ENCODE measurements at places on chromosomes 5 and 9.

GRCh38 chr5:167348980-167349379 lies 942.5 kb upstream of the WWC1 start:
- no peak for DNase-seq

GRCh38 chr9:33466565-33467495 lies 6.9 kb downstream of the NOL6 start:
- DNase-seq = no peak

DNA sequence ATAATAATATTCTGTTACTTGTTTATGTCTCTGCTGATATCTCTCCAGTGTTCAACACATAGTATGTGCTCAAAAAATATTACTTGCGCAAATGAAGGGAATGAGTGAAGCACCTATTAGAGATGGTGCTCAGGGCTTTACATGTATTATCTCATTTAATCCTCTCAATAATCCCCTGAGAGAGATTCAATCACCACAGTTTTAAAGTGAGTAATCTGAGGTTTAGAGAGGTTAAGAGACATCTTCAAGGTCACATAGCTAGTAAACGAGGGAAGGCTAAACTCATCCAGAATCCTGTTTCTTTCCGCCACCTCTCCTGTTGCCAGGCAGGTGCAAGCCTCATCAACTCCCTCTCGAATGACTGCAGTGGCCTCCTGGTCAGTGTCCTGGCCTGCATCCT lies 82.0 kb downstream of the UGCG start:
- DNase-seq = no peak

GRCh38 chr5:142931896-142932686 lies 161.9 kb downstream of the ARHGAP26 start:
- no peak for DNase-seq

DNA sequence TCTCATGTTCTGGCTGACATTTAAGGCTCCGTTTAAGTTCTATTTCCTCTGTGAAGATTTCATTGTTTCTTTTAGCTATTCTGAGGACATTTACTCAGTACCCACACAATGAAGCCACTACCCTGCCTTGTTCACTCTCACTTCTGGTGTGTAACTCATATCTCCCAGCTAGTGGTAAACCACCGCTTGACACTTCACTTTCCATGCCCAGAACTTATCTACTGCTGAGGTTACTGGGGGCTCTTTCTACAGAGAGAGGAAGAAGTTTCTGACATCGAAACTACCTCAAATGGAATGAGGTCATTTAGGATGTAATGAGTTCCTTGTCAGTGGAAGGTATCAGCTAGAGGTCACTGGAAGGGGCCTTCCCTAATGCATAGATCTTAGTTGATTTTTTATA lies 501.5 kb downstream of the DMAC1 start:
- DNase-seq = no peak

DNA sequence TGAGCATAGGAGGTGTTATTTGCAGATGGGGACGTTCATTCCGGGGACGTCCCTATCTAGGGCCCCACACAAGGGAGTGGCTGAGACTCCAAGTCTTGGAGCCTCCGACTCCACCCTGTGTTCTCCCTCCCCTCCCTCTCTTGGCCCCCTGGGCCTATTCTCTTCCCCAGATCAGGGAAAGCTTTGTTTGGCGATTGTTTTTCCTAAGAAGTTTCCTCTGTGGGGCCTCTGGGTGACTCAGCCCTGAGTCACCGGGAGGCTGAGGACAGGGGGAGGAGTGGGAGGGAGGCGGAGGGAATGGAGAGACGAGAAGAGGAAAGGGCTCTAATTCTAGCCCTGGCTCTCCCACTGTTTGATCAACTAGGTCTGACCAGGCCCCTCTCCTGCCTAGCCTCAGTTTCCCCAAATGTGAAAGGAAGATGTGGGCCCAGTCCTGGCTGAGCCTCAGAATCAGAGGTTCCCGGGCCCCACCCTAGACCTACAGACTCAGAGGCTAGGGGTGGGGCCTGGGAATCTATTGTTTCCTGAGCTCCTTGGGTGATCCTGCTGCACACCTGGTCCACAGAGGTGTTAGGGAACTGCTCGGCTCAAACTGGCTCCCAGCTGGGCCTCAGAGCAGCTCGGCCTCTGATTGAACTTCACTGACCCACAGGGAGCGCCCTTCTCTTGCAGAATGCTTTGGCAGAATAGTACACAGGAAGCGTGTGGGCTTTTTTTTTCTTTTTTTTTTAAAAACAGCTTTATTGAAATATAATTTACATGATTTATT lies 19.2 kb downstream of the GSN start:
- DNase-seq = peak; percentile 82

DNA sequence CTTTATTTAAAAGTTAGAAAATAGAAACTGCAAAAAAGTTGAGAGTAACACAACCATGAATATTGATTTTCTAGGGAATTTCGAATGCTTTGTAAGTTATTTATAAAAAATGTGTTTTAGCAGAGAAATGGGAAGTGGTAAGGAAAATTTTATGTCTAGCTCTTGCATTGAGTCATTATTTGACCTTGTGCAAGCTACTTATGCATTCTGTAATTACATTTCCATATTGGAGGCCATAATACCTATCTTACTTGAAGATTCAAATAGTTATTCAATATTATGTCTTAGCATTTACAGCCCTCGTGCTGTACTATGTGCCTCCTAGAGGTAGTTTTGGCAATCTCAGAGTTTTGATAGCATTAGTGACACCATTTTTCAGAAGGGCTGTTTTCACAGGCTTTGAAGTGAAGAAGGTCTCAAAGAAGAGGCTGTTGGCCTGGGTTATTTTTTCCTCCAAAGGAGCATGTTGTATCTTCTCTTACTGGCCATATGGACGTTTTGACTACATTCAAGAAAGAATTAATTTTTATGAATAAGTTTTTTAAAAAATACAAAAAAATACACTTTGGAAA lies 7.4 kb upstream of the DAP start:
- DNase-seq = no peak

DNA sequence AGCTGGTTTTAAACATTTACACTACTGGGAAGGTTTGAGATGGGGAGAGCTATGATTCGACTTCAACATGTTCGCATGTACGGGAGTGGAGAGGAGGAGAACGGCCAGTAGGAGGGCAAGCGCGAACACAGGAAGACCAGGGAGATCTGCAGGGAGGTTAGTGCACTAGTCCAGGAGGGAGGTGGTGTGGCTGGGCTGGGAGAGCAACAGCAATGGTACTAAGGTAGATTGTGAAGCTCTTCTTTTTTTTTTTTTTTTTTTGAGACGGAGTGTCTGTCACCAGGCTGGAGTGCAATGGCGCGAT lies 16.6 kb downstream of the IER5L start:
- DNase-seq = no peak

DNA sequence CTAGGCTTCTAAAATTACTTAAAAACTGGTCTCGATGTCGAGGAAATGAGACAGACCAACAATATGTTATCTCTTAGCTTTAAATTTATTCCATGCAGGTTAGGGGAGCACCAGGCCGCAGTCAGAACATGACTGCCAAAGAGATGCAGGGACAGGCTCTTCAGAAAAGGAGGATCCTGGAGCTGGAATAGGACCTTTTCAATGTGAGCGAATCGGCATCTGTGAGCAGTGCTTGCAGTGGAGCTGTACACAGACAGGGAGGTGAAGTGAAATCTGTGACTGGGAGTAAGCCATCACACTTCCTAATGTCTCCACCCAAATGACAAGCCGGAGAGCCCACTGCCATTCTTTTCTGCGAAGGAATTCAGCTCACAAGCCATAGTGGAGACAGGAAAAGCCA lies 78.2 kb downstream of the EFNA5 start:
- no peak for DNase-seq

- no peak for DNase-seq
These were observed 13.0 kb downstream of the DNAJC18 start for GRCh38 chr5:139426203-139426885.

- DNase-seq = no peak
These were observed 118.7 kb upstream of the NEK6 start for GRCh38 chr9:124139001-124139400.

DNA sequence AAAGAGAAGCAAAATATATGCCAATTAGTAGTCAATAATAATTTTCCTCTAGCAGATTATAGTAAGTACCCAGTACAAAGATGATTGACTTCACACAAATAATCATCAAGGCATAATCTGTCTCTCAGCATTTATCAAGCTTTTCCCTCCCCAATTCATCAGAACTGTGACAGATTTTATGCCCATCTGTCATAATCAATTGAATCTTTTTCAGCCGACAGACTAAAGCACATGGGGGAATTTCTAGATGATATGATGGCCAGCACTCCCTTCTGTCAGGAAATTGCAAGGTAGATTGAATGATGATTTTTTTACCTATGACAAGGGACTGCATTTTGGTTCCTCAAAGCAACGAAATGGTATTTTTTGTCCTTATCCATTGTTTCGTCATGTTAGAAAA lies 227.1 kb upstream of the CYLC2 start:
- no peak for DNase-seq

DNA sequence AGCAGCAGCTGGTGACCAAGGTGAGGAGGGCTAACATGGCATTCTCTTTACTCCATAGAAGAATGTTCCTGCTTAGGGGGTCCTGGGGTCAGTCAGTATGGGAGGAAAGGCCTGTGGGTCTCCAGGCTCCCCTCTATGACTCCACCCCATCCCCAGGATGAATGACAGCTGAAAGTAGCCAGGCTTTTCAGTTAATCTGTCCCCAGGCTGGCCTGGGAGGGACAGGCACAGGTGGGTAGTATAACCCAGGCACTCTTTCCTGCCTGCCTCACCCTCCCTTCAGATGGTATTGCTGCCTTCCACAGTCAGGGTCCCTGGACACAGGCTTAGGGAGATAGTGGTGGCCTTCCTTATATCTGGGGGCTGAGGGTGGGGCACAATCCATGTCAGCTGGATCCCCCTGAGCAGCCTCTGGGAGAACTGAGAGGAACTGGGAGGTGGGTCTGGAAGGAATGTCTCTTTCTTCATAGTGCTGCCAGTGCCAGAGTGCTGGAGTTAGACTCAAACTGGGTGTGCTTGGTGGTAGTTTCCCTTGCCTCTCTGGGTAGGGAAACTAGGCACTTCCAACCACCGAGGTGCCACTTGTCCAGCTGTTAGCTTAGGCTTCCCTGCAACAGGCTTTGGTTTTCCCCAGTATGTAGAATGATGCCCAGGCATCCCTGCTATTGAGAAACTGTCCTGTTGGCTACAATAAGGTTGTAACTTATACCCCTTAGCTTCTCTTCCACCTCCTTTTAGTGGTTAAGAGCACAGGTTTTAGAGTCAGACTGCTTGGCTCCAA lies 27.8 kb downstream of the LARP1 start:
- DNase-seq = no peak

GRCh38 chr9:69223605-69224004 lies 49.5 kb downstream of the TJP2 start:
- no peak for DNase-seq

DNA sequence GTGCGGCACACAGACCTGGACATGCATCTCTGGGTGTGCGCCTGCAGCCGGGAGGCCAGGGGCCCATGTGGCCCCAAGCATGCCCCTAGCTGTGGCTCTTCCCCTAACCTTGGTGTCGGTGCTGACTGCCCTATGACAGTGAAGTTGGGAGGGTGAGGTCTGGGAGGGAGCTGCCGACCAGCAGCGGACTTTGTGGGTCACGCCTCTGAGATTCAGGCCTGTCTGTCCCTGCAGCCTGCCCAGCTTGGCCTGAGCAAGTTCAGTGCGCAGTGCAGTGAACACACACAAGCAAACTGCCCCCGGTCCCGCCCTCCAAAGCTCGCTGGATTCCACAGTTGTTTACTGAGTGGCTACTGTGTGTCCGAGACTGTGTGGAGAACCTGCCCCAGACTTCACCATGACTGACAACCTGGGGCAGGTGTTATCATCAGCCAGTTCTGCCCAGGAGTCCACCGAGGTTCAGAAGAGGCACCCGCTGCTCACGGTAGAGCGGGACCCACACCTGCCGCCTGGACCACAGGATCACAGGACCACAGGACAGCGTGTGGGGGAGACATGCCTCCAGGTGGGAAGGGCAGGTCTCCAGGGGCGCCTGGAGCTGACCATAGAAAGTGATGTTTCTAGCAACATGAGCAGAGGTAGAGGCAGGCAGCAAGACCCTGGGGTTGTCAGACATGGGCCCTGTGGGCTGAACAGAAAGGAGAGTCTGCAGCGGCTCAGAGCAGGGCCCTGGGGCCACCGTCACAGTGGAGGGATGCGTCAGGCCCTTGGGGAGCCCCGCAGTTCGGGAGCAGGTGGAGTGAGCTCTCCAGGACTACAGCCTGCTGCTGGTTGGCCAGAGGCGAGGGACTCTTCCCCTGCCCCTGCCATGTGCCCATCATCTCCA lies 105.1 kb downstream of the PHF2 start:
- DNase-seq = no peak

GRCh38 chr9:76996700-76997099 lies 22.8 kb upstream of the FOXB2 start:
- DNase-seq = peak; percentile 15

- no peak for DNase-seq
These were observed 136.9 kb downstream of the UGCG start for GRCh38 chr9:112033237-112034215.

DNA sequence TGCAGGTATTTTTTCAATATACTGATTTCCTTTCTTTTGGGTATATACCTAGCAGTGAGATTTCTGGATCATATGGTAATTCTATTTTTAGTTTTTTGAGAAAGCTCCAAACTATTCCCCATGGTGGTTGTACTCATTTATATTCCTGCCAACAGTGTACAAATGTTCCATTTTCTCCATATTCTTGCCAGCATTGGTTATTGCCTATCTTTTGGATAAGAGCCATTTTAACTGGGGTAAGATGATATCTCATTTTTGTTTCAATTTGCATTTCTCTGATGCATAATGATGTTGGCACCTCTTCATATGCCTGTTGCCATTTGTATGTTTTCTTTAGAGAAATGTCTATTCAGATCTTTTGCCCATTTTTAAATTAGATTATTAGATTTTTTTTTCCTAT lies 85.6 kb upstream of the FST start:
- DNase-seq = no peak

DNA sequence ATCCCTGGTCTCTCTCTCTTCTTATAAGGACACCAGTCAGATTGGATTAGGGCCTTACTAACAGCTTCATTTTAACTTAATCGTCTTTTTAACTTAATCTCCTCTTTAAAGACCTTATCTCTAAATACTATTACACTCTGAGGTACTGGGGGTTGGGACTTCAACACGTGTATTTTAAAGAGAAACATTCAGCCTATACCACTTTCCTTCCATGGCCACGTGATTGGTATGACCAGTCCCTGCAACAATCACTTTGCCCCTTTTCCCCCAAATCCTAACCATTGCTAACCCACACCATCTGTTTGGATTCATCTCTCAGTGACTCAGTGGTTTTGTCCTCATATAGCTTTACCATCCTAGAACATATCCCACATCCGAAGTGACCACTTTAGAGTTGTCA lies 3.8 kb upstream of the MAN2A1 start:
- no peak for DNase-seq

DNA sequence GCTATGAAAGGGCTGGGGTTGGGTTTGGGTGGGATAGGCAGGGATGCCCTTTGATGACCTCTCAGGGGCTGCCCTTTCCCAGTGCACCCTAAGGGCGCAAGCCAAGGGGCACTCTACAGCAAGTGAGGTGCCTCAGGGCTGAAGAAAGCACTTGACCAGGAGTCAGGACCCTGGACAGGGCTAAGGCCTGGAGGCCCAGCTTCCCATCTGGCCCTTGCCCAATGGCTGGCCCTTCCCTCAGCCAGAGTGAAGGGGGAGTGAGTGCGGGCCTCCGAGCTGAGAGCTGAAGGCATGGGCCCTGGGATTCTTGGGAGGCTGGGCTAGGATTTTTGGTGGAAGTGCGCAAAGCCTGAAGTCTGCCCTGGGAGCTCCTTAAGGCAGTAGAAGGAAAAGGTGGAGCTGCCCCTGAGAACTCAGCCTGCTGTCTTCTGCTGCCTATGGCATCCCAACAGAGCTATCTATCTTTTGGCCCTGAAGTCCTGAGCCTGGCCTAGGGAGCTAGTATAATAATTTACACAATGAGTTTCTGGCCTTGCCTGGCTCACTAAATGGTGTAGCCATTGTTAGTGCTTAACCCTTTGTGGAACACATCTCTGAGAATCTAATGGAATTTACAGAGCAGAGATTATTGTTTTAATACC lies 16.4 kb downstream of the JADE2 start:
- DNase-seq = no peak
